ENCODE measurements at places on chromosomes 11 and 22. TPM values are rescaled to one million over a fixed set of nuclear protein-coding genes. Genes with fewer than 3 reads are reported as not detected.

The ACER3 gene
- total RNA-seq, result 56.2 TPM

The APOA5 gene
- not detected for total RNA-seq

GRCh38 chr11:35664977-35665441 is 2.4 kb downstream of the TRIM44 start:
- DNase-seq, result no peak

DNA sequence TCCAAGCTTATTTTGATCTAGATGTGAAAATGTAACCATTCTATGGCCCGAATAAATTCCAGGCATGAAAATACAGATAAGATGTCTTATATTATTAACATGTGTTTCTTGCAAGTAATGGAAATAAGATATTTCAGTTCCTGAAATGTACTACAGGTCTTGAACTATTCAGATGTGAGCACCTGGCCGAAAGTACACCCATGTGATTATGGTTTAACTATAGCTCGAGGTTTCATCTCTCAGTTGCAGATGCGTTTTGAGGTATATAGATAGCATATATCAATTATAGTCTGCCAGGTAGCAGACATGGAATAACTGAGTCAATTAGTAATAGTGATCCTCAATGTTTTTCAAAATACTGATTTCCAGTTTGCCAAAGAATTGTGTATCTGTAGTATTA is 68.3 kb downstream of the DDIAS start:
- DNase-seq, result no peak

- DNase-seq, result no peak
These were observed 36.5 kb downstream of the NECTIN1 start for GRCh38 chr11:119692540-119692820.

GRCh38 chr22:42768385-42769035 is 47.8 kb upstream of the A4GALT start:
- DNase-seq, result no peak

GRCh38 chr22:49768077-49768910 is 59.4 kb downstream of the BRD1 start:
- DNase-seq, result no peak

DNA sequence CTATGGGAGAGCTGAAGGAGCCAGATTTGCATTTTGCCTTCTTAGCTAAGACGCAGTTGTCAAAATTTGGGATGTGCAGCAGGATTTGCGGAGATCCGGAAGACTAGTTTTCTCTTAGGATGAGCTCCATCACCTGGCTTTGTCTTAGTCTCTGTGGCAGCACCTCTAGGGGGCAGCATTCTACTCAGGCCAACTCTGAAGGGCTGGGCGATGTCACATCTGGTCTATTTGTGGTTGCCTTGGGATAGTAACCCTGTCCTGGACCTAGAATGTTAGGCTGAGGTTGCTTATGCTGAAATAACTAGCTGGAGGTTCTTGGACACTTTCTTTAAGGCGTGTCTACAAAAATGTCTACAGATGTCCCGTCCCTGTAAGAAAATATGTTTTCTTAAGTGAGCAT is 116.2 kb downstream of the FAT3 start:
- DNase-seq, result peak; percentile 1

DNA sequence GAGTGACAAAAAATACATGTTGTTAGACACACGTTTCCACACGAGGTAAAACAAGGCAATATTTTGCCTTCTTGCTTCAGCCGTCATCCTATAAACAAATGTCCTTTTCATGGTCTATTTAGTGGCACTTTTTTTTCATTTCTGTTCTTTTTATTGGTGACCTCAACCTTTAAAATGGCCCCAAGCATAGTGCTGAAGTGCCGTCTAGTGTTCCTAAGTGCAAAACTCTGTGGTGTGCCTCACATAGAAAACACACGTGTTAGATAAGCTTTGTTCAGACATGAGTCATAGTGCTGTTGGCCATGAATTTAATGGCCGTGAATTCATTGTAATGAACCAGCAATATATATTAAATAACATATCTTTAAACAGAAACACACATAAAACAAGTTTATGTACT is 15.6 kb downstream of the OVCH2 start:
- DNase-seq, result no peak

All from MG63 (cell line).